Fibroblast of skin of right quadriceps (primary cell): ENCODE measurements at places on chromosomes 3 and 15.

DNA sequence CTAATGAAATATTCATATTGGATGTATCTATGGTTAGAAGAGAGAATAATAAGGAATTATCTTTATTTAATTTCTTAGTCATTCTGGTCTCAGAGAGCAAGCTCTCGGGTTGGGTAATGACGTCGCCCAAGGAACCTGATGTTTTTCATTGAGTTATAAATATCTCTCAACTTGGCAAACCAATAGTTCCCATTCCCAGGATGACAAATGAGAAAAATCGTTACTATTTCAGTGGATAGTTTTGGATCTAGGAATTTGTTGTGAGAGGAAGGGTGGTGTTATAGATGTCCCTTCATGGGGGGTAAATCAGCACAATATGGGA is 162.9 kb upstream of the NR2E3 start:
- peak; percentile 51 for DNase-seq

DNA sequence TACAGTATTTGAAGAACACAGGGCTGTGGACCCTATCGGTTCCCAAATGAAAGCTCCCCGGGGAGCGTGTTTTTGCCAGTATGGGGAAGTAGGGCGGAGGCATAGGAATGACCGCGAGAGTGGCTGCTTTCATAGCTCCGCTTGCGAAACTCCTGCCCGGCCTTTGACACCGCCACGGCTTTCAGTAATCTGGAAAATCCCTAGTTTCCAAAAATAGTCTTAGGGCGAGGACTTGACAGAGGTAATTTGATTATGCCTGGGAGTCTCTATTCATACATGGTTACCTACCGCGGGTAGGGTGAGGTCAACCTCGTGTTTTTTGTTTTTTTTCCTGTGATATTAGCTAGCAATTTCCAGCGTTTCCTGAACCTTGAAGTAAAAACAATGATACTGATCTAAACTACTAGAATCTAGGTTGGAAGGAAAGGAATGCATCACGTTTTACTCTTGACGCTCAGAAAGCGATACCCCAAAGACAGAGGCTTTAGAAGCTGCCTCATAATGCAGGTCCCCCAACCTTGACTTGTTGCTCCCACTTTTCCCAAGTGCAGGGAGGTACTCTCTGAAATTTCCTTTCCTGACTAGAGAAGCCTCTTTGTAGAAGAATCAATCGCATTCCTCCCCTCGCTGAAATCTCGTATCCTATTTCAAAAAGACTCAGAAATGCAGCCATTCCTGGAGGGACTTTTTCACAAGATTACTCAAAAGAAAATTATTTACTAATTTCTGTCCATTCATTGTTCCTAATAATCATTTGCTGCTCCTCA is 894 bp upstream of the CCNL1 start:
- DNase-seq, result peak; percentile 92

DNA sequence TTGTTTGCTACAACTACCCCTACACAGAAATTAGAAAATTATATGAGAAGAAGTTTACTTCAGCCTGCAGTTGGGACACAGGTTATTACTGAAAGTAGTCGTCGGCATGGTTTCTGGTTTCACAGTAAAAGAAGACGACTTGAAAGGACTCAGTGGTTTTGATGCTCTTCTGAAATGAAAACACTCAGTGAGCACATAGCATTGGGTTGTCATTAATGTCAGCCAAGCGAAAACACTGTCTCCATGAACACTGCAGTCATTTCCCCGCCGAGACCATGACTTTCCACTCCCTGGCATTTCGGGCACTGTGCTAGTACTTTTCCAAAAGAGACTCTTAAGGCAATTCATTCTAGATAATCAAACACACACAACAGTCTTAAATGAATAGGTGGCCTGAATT is 69.2 kb upstream of the ICE2 start:
- DNase-seq, result no peak

- DNase-seq, result peak; percentile 15
These were observed 20.5 kb downstream of the IFT80 start for GRCh38 chr3:160378331-160379109.

DNA sequence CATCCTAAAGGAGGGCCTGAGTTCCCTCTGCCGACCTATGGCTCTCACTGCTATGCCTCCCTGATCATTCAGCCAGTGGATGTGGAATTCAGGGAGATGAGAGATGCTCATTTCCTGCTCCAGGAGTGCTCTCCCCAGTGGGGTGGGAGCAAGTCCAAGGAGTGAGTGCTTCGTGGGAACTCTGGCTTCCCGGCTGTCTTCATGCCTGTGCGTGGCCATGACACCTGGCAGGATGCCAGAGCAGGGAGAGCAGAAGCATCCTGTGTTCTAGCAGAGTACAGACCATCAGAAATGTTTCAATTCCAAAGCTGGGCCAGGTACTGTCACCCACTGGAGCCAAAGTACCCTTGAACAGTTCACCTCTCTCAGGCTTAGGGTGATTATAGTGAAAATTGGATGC is 45.1 kb downstream of the APH1B start:
- peak; percentile 47 for DNase-seq

- DNase-seq, result no peak
These were observed 34.5 kb downstream of the ZFAND6 start for GRCh38 chr15:80093854-80094418.

DNA sequence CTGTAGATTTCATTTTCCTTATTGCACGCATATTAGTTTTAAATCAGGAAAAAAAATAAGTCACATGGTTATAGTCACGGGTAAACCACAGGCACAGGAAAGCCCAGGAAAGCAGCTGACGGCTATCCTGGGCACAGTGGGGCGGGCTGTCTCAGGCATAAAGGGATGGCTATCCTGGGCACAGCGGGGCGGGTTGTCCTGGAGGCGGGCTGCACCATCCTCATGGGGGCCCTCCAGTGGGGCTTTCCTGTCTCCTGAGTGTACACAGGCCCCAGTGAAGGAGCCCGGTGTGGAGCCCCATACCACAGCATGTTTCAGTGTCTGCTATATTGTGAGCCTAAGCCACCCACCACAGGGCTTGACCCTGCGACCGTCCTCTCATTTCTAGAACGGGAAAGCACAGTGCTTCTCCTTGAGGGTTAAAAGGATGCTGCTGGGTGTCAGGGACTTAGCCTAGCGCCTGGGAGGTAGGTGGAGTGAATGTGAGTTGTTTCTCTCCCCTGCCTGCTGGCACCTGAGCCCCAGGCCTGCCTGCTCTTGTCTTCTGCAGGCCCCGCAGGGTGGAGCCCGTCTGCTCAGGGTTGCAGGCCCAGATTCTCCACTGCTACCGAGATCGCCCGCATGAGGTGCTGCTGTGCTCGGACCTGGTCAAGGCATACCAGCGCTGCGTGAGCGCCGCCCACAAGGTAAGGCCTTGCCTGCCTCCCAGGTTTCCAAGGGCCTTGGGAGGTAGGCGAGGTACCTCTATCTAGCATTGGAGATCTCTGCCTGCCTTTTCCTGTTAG is 25.9 kb upstream of the PLXNA1 start:
- DNase-seq, result no peak

DNA sequence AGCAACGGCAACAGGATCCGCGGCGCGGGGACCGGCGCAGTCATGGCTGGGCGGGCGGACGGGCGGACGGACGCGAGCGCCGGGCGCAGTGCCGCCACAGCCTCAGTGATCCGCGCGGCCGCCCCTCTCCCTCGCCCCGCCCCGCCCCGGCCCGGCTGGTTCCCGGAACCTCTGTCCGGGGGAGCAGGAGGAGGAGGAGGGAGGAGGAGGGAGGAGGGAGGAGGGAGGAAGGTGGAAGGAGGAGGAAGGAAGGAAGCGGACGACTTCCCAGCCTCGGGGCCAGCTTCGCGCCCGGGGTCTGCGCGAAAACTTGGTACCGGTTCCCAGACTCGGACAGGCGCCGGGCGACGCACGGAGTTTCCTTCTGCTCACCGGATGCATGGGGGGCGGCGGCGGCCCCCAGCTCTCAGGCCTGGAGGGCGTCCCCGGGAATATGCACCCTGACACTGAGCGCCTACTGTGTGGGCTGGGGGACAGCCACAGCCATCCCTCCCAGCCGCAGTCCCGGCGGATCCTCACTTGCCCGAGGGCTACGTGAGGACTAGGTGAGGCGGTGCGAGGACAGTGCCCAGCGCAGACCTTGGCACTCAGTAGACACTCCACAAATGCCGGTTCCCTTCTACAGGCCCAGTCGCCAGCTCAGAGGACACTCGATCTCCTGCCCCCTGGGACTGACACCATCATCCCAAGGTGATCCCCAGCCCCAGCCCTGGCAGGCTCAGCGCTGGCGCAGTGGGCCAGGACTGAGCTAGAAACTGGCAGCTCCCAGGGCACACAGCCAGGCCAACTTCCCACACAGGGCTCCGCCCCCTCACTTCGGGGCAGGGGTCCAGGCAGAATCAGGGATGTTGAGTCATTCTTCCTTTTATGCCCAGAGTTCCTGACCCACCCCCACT is at the start of gene SHISA5:
Gene SHISA5 (minus strand): TSS at position 124 of the 896 bp plus-strand sequence. CDS start 80 bp downstream, at position 44.
- DNase-seq, result peak; percentile 75

DNA sequence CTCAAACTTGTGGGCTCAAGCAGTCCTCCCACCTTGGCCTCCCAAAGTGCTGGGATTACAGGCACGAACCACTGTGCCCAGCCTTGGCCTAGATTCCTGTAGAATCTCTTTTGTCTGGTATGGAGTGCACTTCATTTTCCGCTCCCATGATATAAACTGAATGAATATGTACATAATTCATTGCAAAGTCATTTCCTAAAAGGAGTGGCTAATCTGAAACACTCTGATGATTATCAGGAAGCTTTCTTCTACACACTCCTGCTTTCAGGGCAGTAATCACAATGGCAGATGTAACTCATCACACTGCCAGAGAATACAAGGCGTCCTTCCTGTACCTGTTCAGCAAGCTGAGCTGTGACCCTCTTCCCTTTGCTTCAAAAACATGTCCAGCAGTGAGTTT is 28.6 kb downstream of the RLBP1 start:
- DNase-seq, result no peak

DNA sequence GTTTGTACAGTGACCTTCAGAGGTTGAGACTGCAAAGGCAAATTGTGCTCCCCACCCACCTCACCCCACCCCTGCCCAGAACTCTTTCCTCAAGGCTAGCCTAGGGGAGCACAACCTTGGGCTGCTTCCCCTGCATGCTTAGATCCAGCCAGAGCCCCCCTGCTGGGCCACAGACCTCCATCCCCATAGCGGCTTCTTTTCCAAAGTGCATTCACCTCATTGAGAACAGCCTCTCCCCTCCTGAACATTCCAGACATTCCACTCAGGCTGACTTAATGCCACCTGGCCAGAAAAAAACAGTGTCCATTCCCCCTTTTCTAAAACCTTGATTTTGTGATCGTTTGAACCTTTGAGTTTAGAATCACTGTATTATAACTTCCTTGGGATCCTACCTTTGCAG is 124.4 kb upstream of the TOPAZ1 start:
- no peak for DNase-seq

DNA sequence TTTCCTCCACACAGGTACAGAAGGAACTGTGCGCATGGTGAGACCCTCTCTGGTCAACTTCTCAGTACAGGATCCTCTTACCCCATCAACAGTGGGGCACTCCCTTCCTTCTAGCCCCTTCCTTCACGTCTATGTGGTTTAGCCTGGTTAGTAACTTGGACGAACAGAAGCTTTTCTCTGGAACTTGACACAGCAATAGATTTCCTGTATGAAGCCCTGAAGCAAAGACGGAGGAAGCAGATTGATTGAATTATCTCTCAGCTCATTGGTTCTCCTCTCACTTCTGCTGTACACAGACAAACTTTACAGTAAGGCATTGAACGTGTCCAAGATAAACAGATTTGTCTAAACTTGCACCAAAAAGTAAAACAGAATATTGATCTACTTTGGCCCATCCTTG is at the start of gene CD200R1:
Gene CD200R1 (minus strand): TSS at position 210 of the 400 bp plus-strand sequence. CDS start 246 bp downstream, outside the sequence.
- no peak for DNase-seq

- DNase-seq, result peak; percentile 83
These were observed 203.7 kb upstream of the ZNF385D start for GRCh38 chr3:21954709-21955108.

GRCh38 chr3:9230596-9230995 is 18.9 kb downstream of the SRGAP3 start:
- DNase-seq, result peak; percentile 24

GRCh38 chr15:71826196-71826595 is 15.8 kb downstream of the NR2E3 start:
- DNase-seq, result no peak

DNA sequence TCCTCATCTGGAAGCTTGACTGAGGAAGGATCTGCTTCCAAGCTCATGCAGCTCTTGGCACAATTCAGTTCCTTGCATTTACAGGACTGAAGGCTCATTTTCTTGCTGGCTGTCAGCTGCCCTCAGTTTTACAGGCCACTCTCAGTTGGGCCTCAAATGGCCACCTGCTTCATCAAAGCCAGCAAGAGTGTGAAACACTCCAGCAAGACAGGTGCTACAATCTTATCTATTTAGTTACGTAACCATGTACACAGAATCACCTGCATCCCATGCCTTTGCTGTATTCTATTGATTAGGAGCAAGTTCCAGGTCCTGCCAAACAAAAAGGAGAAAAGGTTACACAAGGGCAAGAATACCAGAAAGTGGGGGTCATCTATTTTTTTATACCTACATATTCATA is 40.8 kb downstream of the RHCG start:
- DNase-seq, result no peak

GRCh38 chr15:41276831-41277230 is 45.8 kb downstream of the CHP1 start:
- no peak for DNase-seq

GRCh38 chr3:52272831-52273230 is 5.6 kb downstream of the WDR82 start:
- DNase-seq, result no peak

- DNase-seq, result no peak
These were observed 116.6 kb downstream of the NTRK3 start for GRCh38 chr15:88139936-88140335.

GRCh38 chr3:196016485-196016884 is 65.4 kb downstream of the TFRC start:
- DNase-seq, result peak; percentile 55

DNA sequence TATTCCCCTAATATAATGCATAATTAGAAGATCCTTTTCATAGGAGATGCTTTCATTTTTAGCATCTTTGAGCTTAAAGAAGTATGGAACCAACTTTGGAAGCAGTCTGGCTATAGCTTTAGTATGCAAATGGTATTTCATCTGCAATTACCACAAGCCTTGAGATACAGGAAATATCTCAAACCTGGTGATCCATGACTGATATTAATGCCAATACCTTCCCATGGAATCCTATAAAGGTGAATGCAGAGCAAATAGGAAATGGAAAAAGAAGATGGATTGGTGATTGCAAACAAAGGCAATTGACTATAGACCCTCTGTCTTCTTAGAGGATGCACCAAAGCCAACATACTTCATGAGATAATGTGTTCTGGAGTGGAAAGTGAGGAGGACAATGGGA is 326.4 kb downstream of the KBTBD8 start:
- DNase-seq, result no peak

- peak; percentile 76 for DNase-seq
These were observed 40.4 kb upstream of the LIMD1 start for GRCh38 chr3:45554006-45554666.

DNA sequence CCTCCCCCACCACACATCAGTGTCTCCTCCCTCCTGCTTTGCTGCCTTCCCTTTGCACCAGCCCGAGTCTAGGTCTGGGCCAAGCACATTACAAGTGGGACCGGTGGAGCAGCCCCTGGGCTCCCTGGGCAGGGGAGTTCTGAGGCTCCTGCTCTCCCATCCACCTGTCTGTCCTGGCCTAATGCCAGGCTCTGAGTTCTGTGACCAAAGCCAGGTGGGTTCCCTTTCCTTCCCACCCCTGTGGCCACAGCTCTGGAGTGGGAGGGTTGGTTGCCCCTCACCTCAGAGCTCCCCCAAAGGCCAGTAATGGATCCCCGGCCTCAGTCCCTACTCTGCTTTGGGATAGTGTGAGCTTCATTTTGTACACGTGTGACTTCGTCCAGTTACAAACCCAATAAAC is 2.3 kb upstream of the ABCF3 start:
- DNase-seq, result no peak
